Thyroid gland (tissue), 4 donors: ENCODE measurements at places on chromosomes 4 and X. TPM values are rescaled to one million over a fixed set of nuclear protein-coding genes. Genes with fewer than 3 reads are reported as not detected.

DNA sequence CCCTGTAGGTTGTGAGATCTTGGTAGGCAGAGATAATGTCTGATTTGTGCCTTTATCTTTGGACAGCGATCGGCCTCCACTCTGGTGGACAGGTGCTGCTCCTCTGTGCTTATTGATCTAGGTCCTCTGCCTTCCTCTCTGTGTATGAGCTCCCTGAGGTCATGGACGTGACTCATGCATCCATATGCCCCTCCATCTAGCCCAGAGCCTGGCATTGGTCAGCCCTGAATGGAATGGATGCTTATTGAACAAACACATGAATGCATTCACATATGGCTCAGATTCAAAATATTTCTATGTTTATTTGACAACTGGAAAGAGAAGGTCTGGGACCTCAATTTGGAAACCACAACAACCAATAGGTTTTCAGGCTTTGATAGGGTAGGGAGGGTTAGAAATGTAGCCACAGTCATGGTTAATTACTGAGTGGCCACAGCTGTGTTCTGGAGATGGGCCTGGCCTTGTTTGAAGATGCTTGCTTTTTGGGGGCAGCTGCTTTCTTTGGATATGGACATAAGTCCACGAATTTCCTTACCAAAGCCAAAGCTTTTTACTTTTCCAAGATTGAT, 76.2 kb downstream of the SEL1L3 start:
- peak overlapping the region; percentile 24 for H3K27ac ChIP-seq
- no peak for DNase-seq
- H3K4me3 ChIP-seq: no peak overlapping the region
- no peaks in the 10 kb centered on the region for H3K27me3 ChIP-seq
- peaks cover 15% of the 10 kb centered on the region for H3K4me1 ChIP-seq

DNA sequence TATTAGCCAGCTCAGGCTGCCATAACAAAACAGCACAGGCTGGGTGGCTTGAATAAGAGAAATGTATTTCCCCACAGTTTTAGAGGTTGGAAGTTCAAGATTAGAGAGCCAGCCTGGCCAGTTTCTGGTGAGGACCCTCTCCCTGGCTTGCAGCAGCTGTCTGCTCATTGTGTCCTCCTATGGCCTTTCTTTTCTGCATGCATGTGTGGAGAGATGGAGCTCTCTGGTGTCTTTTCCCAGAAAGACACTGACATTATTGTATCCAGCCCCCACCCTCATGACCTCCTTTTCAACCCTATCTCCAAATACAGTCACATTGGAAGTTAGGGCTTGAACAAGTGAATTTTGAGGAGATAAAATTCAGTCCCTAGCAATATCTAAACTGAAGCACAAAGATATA, 263.8 kb upstream of the PABPC4L start:
- no peak for DNase-seq
- no peak overlapping the region for H3K4me3 ChIP-seq
- no peak overlapping the region for H3K27ac ChIP-seq
- no peaks in the 10 kb centered on the region for H3K4me1 ChIP-seq

GRCh38 chr4:77148078-77148477, 8.9 kb upstream of the CCNG2 start:
- H3K27me3 ChIP-seq: no peaks in the 10 kb centered on the region
- no peak overlapping the region for H3K27ac ChIP-seq
- H3K4me1 ChIP-seq: no peaks in the 10 kb centered on the region
- H3K36me3 ChIP-seq: no peaks in the 10 kb centered on the region

- H3K27ac ChIP-seq: no peak overlapping the region
- no peaks in the 10 kb centered on the region for H3K27me3 ChIP-seq
- no peak overlapping the region for H3K4me3 ChIP-seq
- no peaks in the 10 kb centered on the region for H3K4me1 ChIP-seq
- H3K36me3 ChIP-seq: no peaks in the 10 kb centered on the region
Observed at GRCh38 chr4:173821036-173821435, 291.0 kb upstream of the HAND2 start.

DNA sequence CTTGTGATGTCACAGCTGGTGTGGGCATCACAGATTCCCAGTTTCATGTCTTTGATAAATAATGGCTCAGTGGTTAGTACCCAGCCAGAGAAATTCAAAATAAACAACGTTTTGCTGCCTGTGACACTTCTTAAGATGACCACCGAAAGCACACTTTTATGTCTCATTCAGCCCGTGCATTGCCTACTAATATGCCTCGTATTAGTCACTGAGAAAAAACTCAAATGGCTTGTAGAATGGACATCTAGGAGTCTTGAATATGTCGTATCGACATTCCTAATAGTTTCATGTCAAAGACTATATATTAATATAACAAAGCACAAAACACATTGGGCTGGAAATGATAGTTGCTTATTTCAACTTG, 103.9 kb upstream of the FAT1 start:
- H3K4me3 ChIP-seq: no peak overlapping the region
- H3K4me1 ChIP-seq: no peaks in the 10 kb centered on the region
- H3K27me3 ChIP-seq: no peaks in the 10 kb centered on the region
- H3K27ac ChIP-seq: no peak overlapping the region

GRCh38 chrX:12978205-12979025, 3.5 kb downstream of the TMSB4X start:
- no peaks in the 10 kb centered on the region for H3K36me3 ChIP-seq
- H3K27me3 ChIP-seq: no peaks in the 10 kb centered on the region
- no peaks in the 10 kb centered on the region for H3K4me1 ChIP-seq
- H3K27ac ChIP-seq: peak overlapping the region; percentile 54
- no peak for DNase-seq
- no peak overlapping the region for H3K4me3 ChIP-seq

DNA sequence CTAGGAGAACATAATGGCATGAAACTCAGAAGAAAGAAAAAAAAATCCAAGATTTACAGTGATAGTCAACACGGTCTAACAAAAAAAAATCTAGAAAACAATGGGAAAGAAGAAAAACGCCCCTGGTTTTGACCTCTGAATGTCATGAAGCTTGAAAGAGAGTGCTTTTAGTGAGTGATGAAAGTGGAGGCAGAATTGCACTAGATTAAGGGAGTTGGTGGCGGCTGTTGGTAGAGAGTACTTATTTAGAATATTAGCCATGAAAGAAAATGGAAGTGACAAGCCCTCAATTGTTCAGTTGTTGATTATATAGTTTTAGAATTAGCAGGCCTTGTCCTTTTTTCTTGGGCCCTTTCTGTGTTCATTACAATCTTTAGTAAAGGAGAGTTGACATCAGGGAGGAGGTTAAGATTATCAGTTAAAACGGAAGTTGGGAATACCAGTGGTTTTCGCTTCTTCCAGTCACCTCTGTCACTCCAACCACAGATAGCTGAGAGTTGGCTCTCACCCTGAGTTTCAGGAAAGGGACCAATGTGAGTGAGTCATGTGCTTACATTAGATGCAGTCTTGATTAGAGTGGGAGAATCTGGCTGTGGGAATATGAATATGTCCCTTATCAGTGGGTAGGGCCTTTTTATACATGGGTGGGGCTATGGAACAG, 29.7 kb downstream of the EREG start:
- H3K27ac ChIP-seq: no peak overlapping the region
- no peak overlapping the region for H3K4me3 ChIP-seq
- H3K27me3 ChIP-seq: no peaks in the 10 kb centered on the region
- H3K4me1 ChIP-seq: no peaks in the 10 kb centered on the region

DNA sequence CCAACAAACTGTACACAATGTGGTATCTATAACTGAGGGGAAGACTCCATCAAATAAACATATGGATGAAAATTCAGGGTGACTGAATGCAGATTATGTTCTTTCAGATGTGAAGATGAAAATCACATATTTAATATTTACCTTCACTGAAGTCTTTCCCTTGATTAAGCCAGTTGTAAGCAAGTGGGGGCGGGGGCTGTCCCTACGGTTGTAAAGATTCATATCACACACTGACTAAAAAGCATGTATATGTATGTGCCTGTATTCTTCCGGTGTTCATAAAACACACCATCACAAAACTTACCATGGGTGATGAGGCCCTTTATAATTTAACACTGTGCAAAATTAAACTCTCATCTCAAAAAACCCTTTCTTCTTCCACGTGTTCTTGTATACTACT, 1.3 kb downstream of the TAB3 start:
- H3K27me3 ChIP-seq: no peaks in the 10 kb centered on the region
- no peak overlapping the region for H3K4me3 ChIP-seq
- H3K4me1 ChIP-seq: no peaks in the 10 kb centered on the region
- no peak overlapping the region for H3K27ac ChIP-seq
- H3K36me3 ChIP-seq: no peaks in the 10 kb centered on the region
- DNase-seq: no peak

DNA sequence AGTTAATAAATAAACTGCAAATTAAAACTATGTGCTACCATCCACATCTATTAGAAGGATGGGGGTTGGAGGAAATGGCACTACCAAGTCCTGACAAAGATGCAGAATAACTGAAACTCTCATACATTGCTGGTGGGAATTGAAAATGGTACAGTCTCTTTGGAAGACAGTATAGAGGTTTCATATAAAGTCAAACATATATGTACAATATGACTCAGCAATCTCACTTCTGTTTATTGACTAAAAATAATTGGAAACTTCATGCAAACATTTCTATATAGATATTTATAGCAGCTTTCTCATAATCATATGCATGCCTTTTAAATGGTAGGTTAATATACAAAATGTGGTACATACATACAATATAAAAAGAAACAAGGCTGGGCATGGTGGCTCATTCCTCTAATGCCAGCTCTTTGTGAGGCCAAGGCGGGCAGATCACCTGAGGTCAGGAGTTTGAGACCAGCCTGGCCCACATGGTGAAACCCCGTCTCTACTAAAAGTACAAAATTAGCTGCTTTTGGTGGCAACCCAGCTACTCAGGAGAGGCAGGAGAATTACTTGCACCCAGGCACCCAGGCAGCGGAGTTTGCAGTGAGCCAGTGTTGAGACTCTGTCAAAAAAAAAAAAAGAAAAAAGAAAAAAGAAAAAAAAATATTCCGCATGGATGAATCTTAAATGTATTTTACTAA, 225.0 kb upstream of the CXXC4 start:
- no peak overlapping the region for H3K4me3 ChIP-seq
- no peaks in the 10 kb centered on the region for H3K4me1 ChIP-seq
- no peak for DNase-seq
- no peak overlapping the region for H3K27ac ChIP-seq
- no peaks in the 10 kb centered on the region for H3K36me3 ChIP-seq

Gene USP51
- total RNA-seq: 12.7 TPM

Gene POLA1
- 8.9 TPM for total RNA-seq

Gene PCDH10
- total RNA-seq: 0.44 TPM

Gene MEPE
- not detected for total RNA-seq

Gene GRSF1
- total RNA-seq: 69.6 TPM

Gene CLNK
- total RNA-seq: not detected
